ENCODE measurements at places on chromosomes 4 and X.

GRCh38 chrX:135975421-135975820, 1.6 kb upstream of the MMGT1 start:
- DNase-seq, result no peak

DNA sequence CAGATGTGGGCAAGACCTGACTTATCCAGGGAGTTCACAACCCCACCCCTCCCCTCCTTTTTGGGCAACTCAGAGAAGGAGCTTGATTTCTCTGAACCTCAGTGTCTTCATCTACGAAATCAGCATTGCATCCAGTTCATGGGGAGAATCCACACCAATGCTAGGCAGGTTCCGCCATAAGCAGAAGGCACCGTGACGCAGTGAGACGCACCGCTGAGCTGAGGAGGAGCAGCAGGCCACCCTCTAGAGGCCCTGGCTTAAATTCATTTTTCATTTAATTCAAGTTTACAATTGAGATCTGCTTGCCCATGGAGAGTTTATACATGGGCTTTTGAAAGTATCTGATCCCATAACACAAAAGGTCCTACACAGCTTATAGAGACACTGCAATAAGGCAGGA, 55.7 kb downstream of the CPZ start:
- no peak for DNase-seq

DNA sequence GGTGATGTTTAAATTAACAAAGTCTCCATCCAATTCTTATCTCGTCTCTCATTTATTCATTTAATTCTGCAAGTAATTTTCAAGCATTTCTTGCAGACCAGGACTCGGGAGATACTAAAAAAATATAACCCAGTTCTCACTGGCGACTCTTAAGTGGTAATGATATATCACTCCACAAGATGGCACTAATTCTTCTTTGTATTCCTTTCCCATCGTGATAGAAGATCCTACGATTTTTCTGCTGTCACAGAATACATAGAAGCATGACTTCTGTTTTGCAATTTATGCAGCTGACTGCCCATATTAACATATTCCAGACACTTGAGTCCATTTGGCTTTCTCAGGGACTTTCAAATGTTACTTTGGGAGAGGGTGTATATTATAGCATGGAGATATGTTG, 64.0 kb upstream of the FGF13 start:
- DNase-seq, result no peak

DNA sequence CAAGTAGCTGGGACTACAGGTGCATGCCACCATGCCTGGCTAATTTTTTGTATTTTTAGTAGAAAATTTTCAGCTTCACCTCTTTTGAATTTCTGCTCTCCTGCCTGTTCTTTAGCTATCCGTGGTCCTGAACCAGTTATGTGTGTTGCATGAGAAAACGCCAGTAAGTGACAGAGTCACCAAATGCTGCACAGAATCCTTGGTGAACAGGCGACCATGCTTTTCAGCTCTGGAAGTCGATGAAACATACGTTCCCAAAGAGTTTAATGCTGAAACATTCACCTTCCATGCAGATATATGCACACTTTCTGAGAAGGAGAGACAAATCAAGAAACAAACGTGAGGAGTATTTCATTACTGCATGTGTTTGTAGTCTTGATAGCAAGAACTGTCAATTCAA, 13.9 kb downstream of the ALB start:
- DNase-seq, result no peak

DNA sequence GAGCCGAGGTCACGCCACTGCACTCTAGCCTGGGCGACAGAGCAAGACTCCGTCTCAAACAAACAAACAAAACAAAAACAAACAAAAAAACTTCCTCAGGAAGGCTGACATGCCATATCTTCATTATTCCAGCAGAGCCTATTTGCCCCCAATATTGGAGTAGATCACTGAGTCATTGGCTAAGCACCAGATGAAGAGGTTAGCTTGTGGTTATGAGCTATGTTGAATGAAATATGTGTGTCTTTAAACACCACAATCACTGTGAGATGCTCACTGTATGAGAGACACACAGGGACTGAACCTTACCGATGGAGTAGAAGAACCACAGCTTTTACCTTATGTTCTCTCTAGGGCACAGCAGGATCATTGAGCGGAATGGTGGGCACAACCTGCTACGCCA, 122.1 kb upstream of the EOLA2 start:
- DNase-seq, result no peak

DNA sequence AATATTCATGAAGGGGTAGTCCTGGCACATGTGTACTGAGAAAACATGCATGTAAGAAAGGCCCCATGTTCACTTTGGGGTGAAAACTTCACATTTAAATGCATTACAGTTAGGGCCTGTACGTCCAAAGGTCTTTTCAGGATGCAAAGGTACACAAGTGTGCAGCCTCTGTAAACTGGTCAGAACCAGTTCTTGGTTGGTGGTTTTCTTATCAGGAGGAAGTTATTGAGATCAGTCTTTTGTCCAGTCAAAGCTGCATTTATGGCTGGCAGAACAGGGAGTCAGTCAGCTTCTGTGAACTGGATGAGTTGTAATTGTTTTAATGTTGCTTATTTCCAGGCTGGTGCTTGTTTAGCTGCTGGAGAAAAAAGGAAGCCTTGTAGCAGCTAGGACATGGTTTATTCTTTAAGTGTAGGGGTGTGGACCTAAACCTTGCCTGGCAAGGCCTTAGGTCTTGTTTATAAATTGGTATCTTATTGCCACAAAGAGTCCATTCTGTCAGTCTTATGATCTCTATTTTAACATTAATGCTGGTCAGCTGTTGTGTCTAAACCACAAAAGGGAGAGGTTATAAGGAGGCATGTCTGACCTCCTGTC, 1906.6 kb upstream of the TENM3 start:
- no peak for DNase-seq

GRCh38 chrX:110657073-110657472, 138.5 kb downstream of the CHRDL1 start:
- DNase-seq, result no peak

GRCh38 chr4:110128472-110128919, 69.9 kb downstream of the ELOVL6 start:
- DNase-seq, result no peak

DNA sequence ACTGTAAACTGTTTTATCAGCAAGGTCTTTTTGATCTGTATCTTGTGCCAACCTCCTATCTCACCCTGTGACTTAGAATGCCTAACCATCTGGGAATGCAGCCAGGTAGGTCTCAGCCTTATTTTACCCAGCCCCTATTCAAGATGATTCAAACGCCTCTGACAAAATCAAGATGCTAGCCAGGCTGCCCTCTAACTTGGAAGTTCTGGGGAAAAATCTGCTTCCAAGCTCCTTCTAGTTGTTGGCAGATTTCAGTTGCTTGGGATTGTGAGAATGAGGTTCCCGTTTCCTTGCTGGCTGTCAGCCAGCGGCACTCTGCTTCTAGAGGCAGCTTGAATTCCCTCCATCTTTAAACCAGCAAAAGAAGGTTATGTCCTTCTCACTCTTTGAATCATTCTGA, 34.7 kb downstream of the LUZP4 start:
- DNase-seq, result no peak

DNA sequence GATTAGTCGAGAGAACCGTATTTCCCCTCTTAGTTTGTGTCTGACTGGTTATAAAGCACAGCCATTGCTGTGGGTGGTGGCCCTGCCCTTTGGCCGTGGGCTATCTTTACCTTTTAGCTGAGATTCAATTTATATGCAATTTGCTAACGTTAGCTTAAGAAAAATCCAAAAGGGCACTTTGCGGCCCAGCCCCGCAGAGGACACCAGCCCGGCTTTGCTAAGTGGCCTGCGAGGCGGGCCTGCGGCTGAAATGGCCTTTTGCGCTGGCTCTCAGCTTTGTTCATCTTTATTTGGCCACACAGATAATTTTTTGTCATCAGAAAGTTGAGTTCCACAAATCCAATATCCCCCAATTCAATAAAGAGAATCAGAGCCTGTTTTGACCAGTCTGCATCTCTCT, 48.3 kb downstream of the CPZ start:
- no peak for DNase-seq

DNA sequence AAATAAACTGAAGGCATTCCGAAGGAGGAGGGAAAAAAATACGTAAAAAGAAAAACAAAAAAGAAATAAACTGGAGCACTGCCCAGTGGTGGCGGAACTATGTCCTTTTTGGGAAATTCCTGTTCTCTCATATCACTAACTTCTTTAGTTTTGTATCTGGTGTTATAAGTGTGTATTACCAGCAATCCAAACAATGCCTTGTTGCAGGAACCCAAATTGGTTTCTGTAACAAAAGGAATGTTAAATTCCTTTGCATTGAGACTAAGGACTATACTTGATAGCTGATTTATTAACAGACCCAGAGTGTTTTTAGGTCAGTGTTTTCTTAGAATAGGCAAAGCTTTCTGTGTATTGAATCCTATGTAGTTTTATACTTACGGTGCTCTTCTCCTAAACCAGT, 6.6 kb downstream of the CCNG2 start:
- DNase-seq, result no peak
